NCI-H2227 treated with DMSO at 0.1 percent for 48 hours (cell line): ENCODE measurements at places on chromosomes 12 and 14.

DNA sequence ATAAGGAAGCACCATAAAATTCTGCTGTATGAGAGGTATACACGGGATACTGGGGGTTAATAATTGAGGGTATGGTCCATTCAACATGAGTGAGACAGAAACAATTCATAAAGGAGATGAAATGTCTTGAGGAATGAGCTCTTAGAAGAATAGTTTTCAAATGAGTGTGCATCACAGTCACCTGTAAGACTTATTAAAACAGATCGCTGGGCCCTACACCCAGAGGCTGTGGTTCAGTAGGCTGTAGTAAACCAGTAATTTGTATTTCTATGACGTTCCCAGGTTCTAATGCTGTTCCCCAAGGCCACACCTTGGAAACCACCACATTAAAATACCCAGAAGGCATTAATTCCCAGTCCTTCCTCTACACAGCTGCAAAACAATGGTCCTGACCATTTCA is 49.6 kb downstream of the CAND1 start:
- no peak for DNase-seq

GRCh38 chr14:96403409-96403808 is 11.5 kb downstream of the AK7 start:
- no peak for DNase-seq

DNA sequence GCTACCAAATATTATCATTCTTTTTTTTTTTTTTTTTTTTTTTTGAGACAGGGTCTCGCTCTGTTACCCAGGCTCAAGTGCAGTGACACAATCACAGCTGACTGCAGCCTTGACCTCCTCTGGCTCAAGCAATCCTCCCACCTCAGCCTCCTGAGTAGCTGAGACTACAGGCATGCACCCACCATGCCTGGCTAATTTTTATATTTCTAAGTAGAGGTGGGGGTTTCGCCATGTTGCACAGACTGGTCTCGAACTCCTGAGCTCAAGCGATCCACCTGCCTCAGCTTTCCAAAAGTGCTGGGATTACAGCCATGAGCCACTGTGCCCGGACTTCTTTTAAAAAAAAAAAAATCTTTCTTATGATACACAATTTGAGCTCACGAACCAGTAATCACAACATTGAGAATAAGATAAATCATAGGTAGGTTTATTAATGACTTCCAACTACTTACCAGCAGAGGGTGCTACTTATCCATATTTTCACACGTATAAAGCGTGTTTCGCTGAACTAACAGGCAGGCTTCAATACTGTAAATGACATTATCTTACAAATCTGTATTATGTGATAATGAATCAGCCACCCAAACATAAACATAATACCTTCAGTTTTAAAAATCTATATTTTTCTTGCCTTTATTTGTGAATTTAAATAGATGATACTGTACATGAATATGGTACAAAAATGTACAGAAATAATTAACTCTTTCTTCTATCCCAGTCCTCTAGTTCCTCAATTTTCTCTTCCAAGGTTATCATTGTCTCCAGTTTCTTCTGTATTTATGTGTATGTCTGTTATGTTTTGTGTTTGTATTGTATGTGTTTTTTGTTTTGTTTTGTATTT is 42.5 kb upstream of the BCAT1 start:
- DNase-seq = peak; percentile 18

DNA sequence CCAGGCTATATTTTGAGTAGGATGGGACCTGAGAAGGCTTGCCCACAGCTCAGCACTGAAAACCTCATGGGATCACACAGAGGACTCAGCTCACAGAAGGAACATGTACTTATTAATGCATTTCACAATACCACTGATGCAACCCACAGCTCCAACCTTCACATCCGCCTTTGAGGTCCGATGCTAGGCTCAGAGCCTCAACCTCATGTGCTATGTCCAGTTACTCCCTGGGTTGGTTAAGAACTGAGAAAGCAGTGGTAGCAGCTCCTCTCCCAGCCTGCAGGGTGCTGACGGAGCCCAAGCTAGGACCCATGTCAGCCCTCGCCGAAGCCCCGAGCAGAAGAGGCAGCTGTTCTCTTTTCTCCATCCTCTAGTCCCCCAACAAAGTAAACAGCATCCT is 52.9 kb downstream of the SPTB start:
- no peak for DNase-seq

GRCh38 chr14:73290279-73290678 is 53.0 kb downstream of the PAPLN start:
- no peak for DNase-seq

GRCh38 chr12:107765316-107765715 is 4.4 kb upstream of the PRDM4 start:
- DNase-seq = no peak

GRCh38 chr12:22935501-22935900 is 310.5 kb downstream of the ETNK1 start:
- no peak for DNase-seq

GRCh38 chr12:101441461-101442224 is 33.5 kb upstream of the SPIC start:
- DNase-seq = no peak

GRCh38 chr14:22887260-22887989 is 4.4 kb downstream of the REM2 start:
- DNase-seq = peak; percentile 91
